Stimulated activated CD4-positive, alpha-beta T cell treated with anti-CD3 and anti-CD28 coated beads, Interleukin-1b, Interleukin-23, amount 100 ng/mL, for 1 hour (primary cell): ENCODE measurements at places on chromosomes 12 and 14.

- DNase-seq, result no peak
Observed at GRCh38 chr14:100305324-100306100, 732 bp downstream of the SLC25A29 start.

- no peak for DNase-seq
Observed at GRCh38 chr12:118714051-118714460, 267.3 kb upstream of the SRRM4 start.

- no peak for DNase-seq
Observed at GRCh38 chr12:118259079-118259478, 113.6 kb downstream of the TAOK3 start.

DNA sequence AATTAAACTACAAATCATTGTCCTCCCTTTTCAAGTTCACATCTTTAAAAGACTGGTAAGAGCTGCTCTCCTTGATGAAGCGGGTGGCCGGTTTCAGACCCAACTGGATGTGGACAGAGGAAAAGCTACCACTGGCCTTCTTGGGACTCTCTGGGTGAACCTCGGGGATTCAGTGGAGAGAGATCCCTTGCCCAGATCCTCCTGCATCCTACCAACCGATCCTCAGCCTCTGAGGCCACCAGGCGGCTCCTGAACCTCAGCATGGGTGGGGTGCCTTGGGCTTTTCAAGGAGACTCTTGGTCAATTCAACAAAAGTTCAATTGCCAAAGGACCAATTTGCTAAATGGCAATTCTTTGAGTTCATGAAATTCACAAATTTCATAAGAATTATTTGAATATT lies 84.5 kb downstream of the ZFP36L1 start:
- DNase-seq, result no peak

DNA sequence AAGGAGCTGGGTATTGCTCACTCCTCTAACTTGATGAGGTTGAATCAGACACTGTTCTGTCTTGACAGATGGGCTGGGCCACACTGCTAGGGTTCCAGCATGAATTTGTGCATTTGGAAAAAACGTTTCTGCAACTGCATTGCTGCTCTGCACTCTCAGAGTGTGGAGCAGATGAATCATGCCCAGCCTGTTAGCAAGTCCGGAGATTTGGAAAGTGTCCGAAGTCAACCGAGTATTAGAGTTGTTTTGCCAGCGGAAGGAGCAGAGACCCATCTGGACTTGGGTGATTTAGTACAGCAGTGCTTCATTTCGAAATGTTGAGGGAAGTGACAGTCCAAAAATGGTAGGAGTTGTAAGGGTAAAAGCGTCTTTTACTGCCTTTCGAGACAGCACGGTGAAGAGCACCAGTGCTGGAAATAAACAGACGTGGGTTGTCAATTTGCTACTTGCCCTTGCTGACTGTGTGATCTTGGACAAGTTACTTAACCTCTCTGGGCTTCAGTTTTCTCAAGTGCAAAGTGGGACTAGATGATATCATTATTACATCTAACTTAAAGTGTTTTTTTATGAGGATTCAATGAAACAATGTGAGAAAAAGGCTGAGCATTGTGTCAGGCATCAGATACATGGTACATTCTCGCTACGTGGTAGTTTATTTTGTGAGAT lies 139.5 kb downstream of the CHST11 start:
- DNase-seq, result no peak
